ENCODE measurements at places on chromosomes 6 and 20. TPM values are rescaled to one million over a fixed set of nuclear protein-coding genes. Genes with fewer than 3 reads are reported as not detected.

- no peak for DNase-seq
These were observed 21.1 kb downstream of the PDRG1 start for GRCh38 chr20:31930779-31931178.

- DNase-seq = no peak
These were observed 137.0 kb downstream of the CEBPB start for GRCh38 chr20:50327666-50328065.

PNPLA1 gene
- 0.12 TPM for polyA plus RNA-seq

- DNase-seq = no peak
These were observed 390.2 kb downstream of the UTRN start for GRCh38 chr6:144675231-144675861.

DNA sequence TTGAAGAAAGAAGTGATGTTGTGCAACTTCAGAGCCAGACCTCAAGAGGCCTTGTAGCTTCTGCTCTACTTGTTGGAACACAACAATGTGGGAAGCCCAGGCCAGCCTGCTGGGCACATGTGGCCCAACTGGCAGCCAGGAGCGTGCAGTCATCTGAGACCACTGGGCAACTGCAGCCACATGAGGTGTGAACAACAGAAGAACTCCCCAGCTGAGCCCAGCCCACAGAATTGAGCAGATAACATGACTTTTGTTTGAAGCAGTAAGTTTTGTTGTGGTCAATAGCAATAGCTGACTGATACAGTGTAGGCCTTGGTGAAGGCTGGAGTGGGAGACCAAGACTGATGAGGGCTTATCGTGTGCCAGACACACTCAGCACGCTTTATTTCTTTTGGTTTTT lies 8.6 kb upstream of the ADAM33 start:
- no peak for DNase-seq

- no peak for DNase-seq
These were observed 153.8 kb downstream of the CEBPB start for GRCh38 chr20:50344232-50345071.

DNA sequence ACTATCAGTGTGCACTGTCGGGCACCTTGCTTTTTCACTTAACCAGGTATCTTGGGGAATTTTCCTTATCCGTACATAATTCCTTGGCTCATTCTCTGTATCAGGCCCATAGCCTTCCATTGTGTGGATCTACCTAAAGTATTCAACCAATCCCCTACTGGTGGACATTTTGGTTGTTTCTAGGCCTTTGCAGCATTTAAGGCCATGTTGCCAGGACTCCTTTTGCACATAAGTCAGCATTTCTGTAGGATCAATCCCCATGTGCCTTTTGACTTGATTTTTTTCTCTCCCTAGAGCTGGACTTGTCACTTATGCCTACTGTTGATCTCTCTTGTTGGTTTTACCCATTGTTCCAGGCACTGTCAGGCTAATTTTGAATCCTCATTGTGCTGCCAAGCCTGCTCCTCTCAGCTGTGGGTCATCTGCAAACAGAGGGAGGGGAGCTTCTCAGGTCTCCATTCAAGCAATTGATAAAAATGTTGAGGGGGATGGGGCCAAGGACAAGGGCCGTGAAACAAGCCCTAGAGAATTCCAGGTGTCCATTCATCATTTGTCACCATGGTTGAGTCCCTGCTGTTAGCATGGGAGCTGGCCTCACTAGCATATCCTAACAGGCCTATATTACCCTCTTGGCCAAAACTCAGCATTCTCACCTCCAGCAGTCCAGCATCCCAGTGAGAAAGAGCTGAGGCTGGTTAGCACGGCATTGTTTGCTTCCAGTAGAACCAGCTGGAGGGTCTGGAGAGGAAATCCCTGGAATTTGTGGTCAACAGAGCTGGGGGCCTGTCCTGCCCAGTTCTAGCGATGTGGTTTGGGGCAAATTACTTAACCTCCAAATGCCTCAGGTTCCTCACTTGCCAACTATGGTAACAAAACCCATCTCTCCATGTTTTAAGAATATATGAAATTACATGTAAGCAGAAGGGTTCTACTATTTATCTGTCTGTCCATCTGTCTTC lies 178.4 kb downstream of the MRPL14 start:
- DNase-seq = no peak

SYCP2 gene
- 7.3 TPM for polyA plus RNA-seq

DNA sequence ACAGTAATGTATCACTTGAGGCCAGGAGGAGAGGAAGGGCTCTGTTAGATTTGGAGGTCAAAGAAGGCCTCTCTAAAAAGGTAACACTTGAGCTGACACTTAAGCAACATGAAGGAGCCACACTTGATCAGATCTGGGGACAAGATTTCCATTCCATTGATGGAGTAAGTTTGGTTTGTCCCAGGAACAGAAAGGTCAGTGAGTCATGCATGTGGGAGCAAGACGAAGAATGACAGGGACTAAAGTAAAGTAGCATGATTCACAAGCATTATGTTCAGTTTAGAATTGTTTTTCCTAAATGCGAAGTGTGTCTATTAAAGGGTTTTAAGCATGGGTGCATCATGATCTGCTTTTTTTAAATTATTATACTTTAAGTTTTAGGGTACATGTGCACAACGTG lies 47.4 kb downstream of the COL21A1 start:
- DNase-seq = no peak

SLC22A1 gene
- 0.69 TPM for polyA plus RNA-seq

ANGPT4 gene
- not detected for polyA plus RNA-seq

DNA sequence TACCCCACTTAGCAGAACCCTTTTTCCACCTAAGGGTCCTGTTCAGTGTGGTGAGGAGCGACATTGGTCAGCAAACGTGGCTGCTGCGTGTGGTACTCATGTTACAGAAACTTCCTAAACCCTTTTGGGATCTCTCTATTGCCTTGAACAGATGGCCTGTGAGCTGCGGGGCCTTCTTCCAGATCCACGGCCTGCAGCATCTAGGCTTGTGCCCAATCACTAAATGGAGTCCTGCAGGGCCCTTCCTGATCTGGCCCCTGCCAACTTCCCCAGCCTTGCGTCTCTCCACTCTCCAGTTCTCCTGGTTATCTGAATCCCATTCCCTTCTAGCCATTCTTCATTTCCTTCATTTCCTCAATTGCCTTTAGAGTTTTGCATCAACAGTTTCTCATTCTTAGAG lies 85.6 kb downstream of the PDE7B start:
- no peak for DNase-seq

MTFR2 gene
- polyA plus RNA-seq = 2.3 TPM

PTK6 gene
- polyA plus RNA-seq = 0.30 TPM

GRCh38 chr6:46990031-46990644 lies 52.0 kb downstream of the ADGRF1 start:
- DNase-seq = no peak

GRCh38 chr6:11188161-11188915 lies 44.1 kb downstream of the NEDD9 start:
- no peak for DNase-seq

DNA sequence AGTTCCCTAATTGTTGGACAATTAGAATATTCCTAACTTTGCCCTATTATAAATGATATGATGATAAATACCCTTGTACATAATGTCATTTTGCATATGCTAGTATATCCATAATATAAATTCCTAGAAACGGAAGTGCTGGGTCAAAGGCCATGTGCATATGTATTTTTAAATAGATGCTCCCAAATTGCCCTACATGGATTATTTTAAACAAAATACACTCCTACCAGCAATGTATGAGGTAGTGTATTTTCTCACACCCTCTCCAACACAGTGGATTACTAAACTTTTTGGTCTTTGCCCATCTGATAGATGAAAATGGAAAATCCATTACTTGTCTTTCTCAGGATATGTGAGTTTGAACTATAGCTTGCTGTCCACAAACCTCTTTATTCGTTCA lies 385.1 kb upstream of the JARID2 start:
- DNase-seq = no peak

GRCh38 chr20:35167787-35168186 lies 4.1 kb upstream of the PROCR start:
- no peak for DNase-seq

- no peak for DNase-seq
These were observed 153.7 kb downstream of the OR2B2 start for GRCh38 chr6:27758491-27758890.

Measured in muscle of arm (tissue), 14 donors.